ENCODE measurements at places on chromosomes 11 and 22.

GRCh38 chr11:125494031-125494360, 2.1 kb downstream of the FEZ1 start:
- no peak for DNase-seq

DNA sequence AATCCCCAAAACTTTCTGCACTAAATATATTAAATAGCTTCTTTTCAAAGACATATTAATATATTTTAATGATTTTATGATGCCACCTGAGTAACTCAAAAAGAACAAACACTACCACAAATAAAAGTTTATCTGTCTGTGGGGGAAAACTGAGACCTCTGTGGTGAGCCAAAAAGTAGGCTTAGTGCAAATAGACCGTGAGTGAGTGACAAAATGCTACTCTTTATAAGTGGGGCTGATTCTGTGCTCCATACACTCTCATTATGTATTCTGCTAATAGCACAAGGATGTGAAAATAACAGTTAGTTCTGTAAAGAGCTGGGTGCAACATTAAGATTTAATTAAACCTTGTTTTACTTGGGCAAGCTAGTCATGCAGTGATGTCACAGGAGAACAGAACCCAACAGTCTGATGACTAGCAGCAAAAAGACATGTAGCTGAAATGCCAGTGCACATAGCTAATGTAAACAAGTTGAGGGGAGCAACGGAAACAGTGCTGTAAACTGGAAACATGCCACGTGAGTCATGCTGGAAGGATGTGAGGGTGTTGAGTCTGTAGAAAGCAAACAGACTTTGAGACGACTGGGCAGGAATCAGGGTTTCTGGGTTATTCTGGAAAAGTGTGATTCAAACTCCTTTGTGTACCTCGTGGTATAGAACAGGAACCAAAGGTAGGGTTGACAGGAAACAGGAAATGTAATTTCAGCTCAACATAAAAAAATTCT, 1130.4 kb downstream of the LRRC4C start:
- DNase-seq, result no peak

DNA sequence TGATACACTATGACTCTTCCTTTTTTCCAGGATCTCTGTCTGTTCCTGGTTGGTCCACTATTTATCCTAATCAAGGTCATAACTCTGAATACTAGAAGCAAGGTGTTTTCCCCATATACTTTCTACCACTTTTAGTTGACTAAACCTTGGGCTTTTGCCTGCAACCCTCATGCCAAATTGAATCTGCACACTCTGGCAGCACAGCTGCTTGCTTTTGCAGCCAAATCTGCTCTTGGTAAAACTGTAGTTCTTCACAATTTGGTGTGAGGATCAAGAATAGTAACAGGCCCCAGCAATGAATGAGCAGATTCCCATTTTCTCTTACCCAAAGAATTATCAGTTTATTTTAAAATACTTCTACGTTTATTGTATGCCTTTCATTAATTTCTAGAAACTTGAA, 586.5 kb upstream of the CNTN5 start:
- no peak for DNase-seq

- peak; percentile 41 for DNase-seq
Measured at GRCh38 chr11:66543263-66544107, 2.4 kb downstream of the ZDHHC24 start.

- peak; percentile 25 for DNase-seq
Measured at GRCh38 chr22:40345815-40346184, 500 bp upstream of the ADSL start.

DNA sequence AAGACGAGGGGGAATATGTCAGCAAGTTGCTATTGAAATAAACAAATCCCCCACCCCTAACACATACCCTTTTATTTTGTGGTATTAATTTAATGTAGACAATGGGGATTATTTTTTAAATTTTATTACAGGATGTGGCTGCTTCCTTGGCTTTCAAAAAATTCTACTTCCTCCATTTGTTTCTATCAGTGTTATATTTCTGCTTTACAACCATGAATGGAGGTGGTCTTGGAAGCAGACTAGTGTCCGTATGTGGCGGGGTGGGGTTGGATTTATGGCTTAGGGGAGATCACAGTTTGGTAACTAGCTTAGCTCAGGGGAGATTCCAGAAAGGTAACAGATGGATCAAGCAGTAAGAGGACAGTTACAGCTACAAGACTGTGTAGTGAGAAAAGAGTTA, 39.3 kb upstream of the PICALM start:
- no peak for DNase-seq

DNA sequence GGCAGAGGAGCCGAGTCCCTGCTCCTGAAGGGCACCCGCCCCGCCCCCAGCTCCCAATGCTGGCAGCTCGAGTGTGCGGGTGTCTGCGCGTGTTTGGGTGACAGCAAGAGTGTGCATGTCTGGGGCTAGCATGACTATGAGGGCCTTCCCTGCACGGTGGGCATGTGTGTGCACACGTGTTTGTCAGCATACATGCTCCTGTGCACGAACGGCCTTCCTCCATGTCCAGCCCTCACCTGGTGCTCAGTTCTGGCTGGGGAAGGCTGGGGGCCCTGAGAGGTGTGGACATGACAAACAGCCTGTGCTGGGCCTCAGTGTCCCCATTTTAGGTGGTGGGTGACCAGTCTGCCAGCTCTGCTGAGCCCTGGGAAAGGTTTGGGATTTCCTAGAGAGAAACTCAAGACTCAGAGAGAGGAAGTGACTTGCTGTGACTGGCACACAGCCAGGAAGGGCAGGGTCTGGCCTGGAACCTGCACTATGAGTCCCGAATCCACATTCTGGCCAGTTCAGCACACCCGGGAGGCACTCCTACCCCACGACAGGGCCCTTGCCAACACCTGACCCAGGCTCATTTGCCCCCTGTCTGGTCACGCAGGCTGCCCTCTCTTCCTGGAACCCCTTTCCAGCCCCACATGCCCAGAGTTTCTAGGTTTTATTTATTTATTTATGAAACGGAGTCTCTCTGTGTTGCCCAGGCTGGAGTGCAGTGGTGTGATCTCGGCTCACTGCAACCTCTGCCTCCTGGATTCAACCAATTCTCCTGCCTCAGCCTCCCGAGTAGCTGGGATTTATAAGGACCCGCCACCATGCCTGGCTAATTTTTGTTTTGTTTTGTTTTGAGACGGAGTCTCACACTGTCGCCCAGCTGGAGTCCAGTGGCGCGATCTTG, 3.3 kb upstream of the SHISA8 start:
- no peak for DNase-seq

DNA sequence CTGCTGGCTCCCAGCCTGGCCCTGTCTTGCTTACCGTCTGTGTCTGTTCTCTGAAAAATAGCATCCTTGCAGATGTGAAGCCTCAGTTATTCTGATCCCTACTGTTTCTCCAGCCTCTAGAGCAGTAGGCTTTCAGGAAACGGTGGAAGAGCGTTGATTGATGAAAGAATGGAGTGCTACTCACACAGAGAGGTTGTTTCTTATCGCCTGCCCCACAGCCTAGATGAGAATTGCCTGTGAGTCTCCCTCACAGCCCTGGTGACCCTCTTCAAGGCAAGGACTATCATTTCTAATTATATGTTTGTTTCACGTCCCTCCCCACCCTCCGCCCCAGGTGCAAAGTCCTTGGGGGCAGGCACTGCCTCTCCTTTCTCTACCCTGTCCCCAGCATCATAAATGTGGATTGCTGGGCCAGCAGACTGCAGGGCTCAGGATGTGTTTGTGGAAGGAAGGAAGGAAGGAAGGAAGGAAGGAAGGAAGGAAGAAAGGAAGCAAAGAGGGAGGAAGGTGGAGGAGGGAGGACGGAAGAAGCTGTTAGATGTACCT, 575.3 kb upstream of the B3GAT1 start:
- DNase-seq, result no peak

GRCh38 chr22:31235081-31235480, 23.0 kb downstream of the LIMK2 start:
- no peak for DNase-seq

DNA sequence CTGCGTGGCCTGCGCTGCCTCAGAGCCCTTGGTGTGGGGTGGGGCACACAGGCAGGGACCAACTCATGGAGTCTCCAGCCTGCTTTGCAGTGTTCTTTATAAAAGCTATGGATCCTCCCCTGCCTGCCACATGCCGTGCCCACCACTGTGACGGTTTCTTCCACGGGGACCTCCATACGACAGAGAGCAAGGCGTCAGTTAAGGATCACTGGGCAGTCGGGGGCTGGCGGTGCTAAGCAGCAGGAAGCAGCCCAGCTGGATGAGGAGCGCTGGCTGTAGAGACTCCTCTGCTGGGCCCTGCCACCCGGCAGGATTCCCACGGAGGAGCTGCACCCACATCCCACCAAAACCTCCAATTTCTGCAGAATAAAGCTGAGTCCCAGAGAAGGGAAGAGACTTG, 23.1 kb upstream of the EFCAB6 start:
- DNase-seq, result no peak

- no peak for DNase-seq
Measured at GRCh38 chr22:23800297-23801237, 13.8 kb downstream of the SMARCB1 start.

DNA sequence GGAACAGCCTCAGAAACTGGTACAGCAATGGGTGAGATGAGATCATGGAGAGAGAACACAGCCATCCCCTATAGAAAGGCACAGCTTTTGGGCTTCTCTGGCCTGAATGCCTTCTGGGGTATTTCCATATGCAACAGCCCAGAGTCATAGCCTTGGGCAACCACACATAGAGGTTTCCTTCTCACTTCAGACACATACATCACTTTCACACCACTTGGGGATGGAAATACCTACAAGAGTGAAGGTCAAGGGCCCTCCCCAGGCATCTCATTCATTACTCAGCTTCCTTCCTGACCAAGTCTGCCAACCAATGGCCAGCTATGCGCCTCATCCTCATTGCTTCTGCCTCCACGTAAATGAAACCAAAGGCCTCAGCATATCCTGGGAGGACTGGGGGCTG, 17.7 kb upstream of the OLFML1 start:
- DNase-seq, result no peak

- no peak for DNase-seq
Measured at GRCh38 chr11:8015753-8016239, 28.7 kb downstream of the EIF3F start.

DNA sequence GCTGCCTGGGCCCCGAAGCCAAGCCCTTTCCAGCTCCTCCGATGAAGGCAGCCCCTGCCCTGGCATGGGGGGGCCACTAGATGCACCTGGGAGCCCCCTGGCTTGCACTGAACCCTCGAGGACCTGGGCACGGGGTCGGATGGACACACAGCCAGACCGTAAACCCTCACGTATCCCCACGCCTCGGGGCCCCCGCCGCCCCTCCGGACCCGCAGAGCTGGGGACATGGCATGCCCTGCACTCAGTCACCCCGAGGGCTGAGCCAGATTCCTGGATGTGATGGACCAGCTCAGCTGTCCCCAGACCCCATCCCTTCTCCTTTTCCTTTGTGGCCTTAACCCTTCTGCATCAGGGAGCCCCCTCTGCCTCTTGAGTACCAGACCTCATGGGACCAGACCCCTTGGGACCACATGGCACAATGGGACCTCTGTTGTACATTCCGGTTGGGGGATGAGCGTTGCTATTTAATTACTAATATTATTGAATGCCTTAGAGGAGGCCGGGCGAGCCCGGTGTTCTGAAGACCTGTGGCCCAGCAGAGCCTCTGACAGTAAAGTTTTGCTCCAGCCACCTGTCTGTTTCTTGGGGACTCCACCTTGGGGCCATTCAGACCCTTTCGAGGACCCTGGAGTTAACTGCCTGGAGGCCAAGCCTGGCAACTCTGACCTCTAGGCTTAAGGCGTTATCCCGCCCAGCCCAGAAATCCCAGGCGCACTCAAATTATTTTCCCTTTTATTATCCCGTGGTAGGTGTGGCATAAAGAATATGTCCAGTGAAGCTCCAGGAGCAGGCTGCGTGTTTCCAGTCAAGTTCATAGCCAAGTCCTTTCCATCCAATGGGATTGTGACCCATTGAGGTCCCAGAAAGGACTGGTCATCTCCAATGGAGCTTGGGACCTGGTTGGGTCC, 3.0 kb downstream of the RASL10A start:
- no peak for DNase-seq

DNA sequence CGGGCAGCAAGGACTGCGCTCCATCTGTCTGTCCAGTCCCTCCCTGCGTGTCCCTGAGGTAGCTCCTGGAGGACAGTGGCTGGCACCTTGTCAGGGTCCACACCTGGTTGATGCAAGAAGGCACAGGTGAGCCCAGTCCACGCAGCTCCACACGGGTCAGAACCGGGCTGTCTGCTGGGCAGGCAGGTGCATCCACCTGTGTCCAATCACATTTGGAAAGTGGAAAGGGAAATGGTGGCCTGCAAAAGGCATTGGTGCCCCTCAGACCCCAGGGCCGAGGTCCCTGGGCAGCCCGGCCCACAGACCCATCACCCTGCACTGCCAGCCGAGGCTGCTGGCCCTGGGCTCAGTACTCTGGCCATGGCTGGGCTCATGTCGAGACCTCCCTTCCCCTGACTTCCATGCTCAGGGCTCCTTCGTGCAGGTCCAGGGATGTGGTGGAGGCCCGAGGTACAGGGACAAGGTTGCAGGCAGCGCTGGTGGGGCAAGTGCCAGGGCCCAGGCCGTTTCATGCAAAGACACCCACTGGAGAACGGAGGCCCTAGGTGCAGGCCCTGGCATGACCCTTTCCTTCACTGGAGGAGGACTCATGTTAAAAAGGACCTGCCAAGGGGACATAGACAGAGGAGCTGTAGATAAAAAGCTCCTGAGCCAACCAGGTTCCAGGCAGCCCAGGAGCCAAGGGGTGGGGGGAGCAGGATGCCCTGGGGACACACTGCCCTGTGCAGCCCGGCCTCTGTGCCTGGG, 38.9 kb upstream of the TH start:
- no peak for DNase-seq

- no peak for DNase-seq
Measured at GRCh38 chr22:23939017-23939357, 22.0 kb downstream of the GSTT2B start.

DNA sequence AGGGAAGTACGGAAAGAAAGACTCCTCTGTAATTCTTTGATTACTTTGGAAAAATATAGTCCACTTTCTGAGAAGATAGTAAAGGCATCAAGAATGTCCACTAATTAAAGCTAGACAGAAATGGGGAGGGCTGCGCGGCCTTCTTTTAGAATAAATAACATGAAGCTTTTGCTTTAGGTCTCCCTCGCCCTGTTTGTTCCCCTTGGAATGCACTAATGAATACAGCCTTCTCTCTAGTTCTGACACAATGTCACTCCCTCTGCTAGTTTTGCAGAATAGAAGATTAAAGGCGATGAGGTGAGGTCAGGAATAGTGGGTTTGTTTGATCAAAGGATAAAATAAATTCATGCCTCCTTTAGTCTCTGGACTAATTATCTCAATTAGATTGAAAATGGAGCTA, 543.9 kb downstream of the OPCML start:
- DNase-seq, result no peak

- DNase-seq, result peak; percentile 41
Measured at GRCh38 chr11:2376751-2377451, at the start of gene CD81. Gene CD81 (plus strand): TSS chr11:2377310. CDS start chr11:2377550, 240 bp downstream.
